HS-27A (cell line): ENCODE measurements at places on chromosomes 3 and 15.

GRCh38 chr15:81410318-81410753, 36.3 kb upstream of the TMC3 start:
- peak; percentile 62 for DNase-seq

- no peak for DNase-seq
These were observed 22.2 kb downstream of the SCG5 start for GRCh38 chr15:32663671-32664070.

DNA sequence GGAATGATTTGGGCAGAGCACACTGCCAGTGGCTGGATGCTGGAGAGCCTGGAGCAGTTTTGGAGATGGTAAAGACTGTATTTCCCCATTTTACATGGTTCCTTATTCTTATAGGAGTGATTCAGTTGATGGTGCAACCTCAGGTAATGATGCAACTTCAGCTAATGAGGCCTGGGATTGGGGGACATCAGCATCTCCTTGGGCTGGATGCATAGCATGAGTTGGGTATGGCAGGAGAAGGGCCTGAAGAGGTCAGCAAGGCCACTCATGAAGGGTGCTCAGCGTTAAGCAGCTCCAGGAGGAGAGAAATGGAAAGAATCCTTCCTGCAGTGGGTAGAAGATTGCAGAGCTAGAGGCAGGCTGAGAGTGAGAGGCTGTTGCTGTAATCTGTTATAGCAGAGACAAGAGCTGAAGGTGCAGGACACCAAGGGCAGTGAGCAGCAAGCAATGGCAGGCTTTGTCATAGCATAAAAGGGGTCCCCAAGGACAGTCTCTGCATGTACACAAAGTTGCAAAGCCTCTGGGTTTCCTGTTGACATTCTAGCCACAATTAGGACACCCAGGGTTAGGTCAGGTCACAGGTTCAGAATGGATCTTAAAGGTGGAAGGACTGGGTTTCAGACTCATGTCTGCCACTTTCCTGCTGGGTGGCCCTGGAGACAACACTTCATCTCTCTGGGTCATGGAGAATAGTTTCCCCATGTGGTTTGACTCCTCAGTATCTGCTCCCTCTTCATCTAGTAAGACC, 29.5 kb upstream of the SNRK start:
- DNase-seq: no peak

DNA sequence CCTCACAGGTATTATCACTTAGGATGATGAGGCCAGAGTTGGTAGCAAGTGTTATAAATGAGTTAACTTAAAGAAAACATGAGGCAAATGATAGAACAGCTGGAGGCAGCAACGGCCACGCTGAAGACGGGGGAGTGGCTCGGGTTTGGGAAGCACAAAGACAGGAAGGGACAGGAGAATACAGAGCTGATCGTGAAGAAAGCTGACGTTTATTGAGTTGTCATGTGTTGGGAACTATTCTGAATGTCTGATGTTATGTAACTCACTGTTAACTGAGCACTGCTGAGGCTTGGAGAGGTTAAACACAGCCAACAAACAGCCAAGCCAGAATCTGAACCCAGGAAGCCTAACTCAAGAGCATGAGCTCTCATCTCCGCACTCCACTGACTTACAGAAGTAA, 42.3 kb downstream of the FGD5 start:
- no peak for DNase-seq

GRCh38 chr3:89714237-89714636, 606.8 kb downstream of the EPHA3 start:
- no peak for DNase-seq

DNA sequence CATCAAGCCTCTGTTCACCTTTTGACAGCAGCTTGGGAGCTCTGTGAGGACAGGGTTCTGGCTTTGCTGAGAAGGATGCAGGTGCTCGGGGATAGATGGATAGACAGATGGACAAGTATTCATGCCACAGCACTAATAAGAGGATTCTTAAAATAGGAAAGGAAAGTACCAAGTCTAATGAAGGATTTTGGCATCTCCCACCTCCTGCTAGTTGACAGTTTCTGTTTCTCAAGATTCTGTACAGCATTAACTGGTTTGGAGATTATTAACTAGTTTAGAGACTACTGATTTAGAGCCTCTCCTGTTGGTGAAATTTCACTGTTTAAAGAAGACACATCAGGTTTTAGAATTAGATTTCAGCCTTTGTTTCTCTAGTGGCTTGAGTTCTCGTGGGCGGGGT, 152.3 kb downstream of the CACNA1D start:
- no peak for DNase-seq

DNA sequence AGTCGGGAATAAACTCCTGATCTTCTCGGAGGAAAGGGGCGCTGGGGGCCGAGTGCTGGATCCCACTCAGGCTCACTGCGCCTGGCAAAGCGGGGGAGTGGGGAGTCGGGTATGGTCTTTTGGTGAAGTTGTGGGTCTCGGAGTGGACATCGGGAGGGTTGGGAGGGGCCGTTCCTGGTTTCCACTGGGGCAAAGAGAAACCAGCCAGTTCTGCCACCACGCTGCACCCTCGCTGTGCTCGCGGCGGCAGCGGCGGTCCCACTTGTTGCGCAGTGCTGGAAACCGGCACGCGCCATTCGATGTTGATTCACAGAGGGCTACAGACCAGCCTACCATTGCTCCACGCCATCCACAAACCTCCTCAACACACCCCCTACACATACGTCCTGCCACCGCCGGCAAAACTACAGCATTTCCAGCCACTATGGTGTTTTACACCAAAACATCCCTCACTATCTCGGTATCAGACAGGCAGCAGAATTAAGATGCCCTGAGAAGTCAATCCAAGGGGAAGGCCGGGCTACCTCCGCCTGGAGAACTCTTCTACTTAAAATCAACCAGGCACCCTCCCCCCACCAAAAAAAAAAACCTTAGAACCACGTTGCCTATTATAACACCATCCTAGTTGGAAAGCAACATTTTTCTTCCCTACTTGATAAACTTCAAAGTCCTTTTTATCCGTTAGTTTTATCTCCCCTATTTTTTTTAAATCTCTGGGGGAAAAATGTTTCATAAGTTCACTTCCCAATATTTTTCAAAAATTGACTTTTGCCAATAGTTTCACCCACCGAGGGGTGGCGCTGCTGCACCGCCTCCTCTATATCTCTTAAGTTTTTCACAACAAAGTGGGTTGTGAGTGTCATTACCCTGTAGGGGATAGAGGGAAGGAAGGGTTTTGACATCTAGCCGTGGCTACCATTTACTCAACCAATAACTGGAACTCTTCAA, 3.6 kb downstream of the BCL6 start:
- DNase-seq: no peak

GRCh38 chr15:99706557-99707303, 26.5 kb downstream of the LYSMD4 start:
- no peak for DNase-seq

GRCh38 chr3:146184241-146185015, 23.4 kb upstream of the PLOD2 start:
- DNase-seq: no peak

- DNase-seq: no peak
These were observed 13.3 kb downstream of the RPSA start for GRCh38 chr3:39419742-39420315.

GRCh38 chr3:156814295-156814694, 11.9 kb upstream of the LEKR1 start:
- DNase-seq: no peak

DNA sequence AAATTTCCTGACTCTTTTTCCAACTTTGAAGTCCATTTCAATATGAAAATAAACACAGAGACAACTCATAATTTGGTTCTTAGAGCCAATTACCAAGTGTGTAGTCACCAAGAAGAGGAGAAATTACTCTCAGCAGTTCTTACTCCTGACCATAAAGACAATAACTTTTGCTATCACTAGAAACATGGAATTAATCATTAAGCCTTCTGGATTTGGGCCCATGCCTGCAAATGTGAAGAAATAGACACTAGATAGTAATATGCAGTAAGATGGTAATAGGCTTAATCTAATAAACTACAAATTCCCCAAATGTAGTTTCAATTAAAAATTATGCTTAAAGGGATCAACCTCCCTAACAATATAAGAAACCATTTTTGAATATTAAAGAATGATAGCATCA, 185.1 kb upstream of the AGTR1 start:
- DNase-seq: no peak

- no peak for DNase-seq
These were observed 69.1 kb upstream of the TSEN2 start for GRCh38 chr3:12415014-12415680.

DNA sequence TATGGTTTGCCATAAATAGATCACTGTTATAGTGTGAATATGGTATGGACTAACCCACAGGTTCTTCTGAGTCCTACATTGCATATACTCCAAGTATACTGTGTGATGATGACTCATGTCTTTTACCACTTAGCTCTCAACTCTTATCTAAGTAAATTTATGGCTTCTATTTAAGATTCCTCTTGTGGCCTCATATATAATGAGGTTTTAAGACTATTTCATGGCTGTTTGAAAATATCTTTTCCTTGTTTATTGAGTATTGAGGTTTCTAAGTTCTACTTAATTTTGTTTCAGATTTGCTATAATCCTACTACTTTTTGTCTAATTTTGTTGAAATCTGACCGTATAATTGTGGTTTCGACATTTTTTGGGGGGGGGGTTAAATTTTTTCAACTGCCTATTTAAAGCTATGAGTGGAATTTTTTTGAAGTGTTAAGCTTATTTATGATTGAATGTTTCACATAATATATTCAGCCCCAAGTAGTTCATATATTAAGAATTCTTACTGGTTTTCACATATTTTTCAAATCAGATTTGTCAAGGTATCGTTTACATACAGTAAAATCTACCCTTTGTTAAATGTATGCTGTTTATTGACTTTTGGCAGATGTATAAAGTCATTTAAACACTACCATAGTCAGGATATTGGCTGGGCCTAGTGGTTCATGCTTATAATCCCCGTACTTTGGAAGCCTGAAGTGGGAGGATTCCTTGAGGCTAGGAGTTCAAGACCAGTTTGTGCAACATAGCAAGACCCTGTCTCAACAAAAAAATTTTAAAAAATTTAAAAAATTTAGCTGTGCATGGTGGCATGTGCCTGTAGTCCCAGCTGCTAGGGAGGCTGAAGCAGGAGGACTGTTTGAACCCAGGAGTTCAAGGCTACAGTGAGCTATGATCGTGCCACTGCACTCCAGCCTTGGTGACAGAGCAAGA, 11.7 kb downstream of the SLC25A36 start:
- DNase-seq: no peak

GRCh38 chr3:142913432-142913831, 24.5 kb upstream of the PCOLCE2 start:
- no peak for DNase-seq

DNA sequence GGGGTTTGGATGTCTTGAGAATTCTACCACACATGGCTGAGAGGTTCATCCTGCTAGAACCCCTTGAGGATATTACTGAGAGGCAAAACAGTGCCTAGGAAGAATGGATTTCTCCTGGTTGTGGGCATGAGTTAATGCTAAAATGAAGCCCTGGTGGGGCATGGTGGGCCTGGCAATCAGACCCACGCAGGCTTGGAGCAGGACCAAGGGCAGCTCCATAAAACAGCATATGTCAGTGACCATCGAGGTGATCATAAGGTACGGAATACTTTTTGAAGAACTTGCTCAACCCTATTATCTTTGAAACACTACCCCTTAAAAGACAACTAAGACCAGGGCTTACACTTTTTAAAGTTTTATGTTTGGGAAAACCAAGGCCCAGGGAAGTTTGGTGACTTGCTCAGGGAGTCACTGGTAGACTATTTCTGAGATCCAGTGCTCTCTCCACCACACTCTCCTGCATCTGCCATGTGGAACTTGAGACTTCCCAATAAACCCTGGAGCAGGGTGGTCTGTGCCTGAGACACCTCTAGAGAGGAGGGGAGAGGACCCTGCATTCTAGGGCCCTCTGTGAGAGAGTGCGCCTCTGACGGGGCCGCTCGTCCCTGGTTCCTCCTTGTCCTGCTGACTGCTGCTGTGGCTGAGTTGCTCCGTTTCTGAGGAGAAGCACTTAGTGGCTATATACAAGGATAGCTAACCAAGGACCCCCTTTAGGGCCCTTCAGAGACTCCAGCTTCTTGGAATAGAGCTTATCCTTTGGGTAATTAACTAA, 28.0 kb upstream of the TIMP4 start:
- DNase-seq: no peak

DNA sequence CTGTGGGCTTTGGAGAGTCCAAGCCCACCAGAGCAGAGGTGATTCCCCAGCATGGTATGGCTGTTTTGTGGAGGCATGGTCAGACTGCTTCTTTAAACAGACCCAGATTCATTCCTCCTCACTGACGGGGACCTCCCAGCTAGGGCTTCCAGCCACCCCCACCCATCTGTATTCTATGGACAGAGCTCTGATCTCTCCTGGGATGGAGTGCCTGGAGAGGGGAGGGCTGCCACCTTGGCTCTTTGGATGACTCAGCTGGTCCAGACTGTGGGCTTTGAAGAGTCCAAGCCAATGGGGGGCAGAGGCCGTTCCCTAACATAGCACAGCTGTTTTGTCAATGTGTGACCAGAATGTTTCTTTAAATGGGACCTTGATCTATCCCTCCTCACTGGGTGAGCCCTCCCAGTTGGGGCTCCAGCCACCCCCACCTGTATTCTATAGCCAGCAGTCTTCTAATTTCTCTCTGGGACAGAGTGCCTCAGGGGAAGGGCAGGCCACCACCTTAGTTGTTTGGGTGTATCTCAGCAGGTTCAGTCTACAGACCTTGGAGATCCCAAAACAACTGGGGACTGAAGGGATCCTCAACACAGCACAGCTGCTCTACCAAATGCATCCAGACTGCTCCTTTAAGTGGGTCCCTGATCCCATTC, 122.0 kb upstream of the OSTN start:
- no peak for DNase-seq

- no peak for DNase-seq
These were observed 34.0 kb downstream of the DHX30 start for GRCh38 chr3:47836986-47837385.

GRCh38 chr3:189947948-189948723, 172.6 kb downstream of the P3H2 start:
- no peak for DNase-seq

- DNase-seq: no peak
These were observed 183.3 kb downstream of the NSUN3 start for GRCh38 chr3:94246171-94246570.

DNA sequence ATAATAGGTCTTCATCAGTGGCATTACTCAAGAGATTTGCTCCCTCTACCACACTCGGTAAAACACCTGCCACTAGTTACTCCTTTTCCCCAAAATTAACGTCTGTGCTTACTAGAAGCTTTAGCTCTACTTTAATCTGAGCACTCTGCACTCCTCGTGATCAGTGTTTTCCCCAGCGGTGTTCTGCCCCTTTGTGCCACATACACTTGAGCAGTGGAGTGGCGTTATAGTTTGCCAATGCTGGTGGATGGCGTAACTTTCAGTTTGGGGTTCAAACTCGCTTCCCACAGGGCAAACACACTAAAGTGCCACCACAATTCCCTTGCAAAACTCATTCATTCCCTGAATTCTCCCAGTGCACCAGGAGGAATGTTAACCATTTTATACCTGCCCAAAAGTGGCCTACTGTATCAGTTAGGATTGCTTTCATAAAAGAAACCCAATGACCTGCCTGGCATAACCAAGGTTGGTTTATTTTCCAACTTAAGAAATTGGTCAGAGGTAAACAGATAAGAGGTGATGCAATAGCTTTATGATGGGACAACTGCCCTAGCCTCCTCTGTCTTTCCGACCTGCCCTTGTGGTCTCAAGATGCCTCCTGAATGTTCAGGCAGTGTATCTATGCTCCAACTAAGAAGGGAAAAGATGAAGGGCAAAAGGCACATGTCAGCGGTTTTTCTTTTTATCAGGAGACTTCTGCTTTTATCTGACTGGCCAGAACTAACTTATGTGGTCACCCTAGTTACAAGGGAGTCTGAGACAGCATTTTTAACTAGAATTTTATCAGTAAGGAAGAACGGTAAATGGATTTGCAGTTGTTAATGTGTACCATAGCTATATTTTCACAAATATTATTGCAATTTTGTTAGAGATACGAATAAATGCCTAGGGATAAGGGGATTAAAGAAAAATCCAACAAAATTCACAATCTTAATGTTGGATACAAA, 83.9 kb downstream of the FSIP1 start:
- no peak for DNase-seq
